ENCODE measurements at places on chromosomes 1 and 21. TPM values are rescaled to one million over a fixed set of nuclear protein-coding genes. Genes with fewer than 3 reads are reported as not detected.

SARS1 gene
- 110 TPM for total RNA-seq

GRCh38 chr1:87800006-87800405 is 471.3 kb downstream of the LMO4 start:
- no peak for DNase-seq

ZNF670 gene
- total RNA-seq, result 5.4 TPM

- DNase-seq, result peak; percentile 20
These were observed 253.8 kb downstream of the PCP4 start for GRCh38 chr21:40120940-40121575.

DNA sequence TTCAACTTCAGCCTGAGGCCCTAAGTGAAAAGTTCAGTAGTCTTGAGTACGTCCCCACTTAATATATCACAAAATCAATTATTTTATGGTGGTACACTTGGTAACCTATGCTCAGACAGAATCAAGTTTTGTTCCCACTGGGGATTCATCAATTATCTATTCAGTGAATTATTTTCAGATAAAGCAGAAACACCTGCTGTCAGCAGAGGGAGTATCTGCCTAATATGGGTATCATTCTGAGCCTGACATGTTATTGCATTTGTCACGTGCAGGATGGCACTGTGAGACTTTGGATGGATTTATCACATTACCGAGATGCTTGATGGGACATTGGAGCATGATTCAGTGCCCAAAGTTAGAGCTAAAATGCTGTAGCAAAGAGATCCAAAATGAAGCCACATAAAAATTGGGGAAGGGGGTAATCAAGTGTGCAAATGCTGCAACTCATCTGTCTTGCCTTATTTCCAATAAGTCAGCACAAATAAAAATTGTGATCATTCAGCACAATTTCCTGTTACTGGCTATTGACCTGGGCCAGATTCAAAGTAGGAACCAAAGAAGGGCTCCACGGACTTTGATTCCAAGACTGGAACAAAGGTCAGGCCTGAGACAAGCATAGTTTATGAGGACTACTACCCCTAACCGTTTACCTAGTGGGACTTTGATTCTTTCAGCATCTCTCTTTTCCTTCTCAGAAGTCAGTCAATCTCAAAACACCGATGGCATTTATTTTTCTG is 657.6 kb downstream of the LMO4 start:
- no peak for DNase-seq

DNA sequence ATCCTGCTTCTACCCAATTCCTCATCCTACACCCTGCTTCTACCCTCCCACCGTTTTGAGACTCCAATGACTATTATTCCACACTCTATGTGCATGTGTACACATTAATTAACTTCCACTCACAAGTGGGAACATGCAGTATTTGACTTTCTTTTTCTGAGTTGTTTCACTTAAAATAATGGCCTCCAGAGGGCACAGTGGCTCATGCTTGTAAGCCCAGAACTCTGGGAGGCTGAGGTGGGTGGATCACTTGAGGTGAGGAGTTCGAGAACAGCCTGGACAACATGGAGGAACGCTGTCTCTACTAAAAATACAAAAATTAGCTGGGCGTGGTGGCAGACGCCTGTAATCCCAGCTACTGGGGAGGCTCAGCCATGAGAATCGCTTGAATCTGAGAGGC is 464.8 kb downstream of the PTBP2 start:
- peak; percentile 12 for DNase-seq

Data from M059J (cell line).